ENCODE measurements at places on chromosomes 4 and X. TPM values are rescaled to one million over a fixed set of nuclear protein-coding genes. Genes with fewer than 3 reads are reported as not detected.

Gene TIMP1
- 265 TPM for total RNA-seq

Gene TXK
- total RNA-seq, result 0.13 TPM

Gene STBD1
- 0.29 TPM for total RNA-seq

Gene AFM
- not detected for total RNA-seq

Gene MAGEA2
- 67.5 TPM for total RNA-seq

Gene VAMP7
- 41.8 TPM for total RNA-seq

Gene F8A2
- total RNA-seq, result not detected

Gene CT47B1
- not detected for total RNA-seq

Gene CHIC2
- total RNA-seq, result 14.3 TPM

Gene TLR2
- not detected for total RNA-seq

Gene HGFAC
- not detected for total RNA-seq

Gene NSUN7
- total RNA-seq, result not detected

Gene THOC2
- total RNA-seq, result 63.0 TPM

Gene MAGED4
- total RNA-seq, result 3.5 TPM

Gene PRKX
- 15.1 TPM for total RNA-seq

Gene FRG2
- 0.05 TPM for total RNA-seq

Gene SLC6A8
- total RNA-seq, result 48.1 TPM

Gene CT45A10
- 152 TPM for total RNA-seq

Gene SSX2
- total RNA-seq, result not detected

Gene SHISA3
- not detected for total RNA-seq

Data from SK-MEL-5 (cell line).